ENCODE measurements at places on chromosomes 1 and 21. TPM values are rescaled to one million over a fixed set of nuclear protein-coding genes. Genes with fewer than 3 reads are reported as not detected.

Gene SLC1A7
- total RNA-seq = 0.37 TPM

GRCh38 chr1:186633116-186633515 lies 47.1 kb downstream of the PTGS2 start:
- no peak overlapping the region for H3K27ac ChIP-seq
- no peak overlapping the region for H3K4me3 ChIP-seq
- H3K36me3 ChIP-seq = no peaks in the 10 kb centered on the region
- no peak for DNase-seq
- no peaks in the 10 kb centered on the region for H3K27me3 ChIP-seq

GRCh38 chr1:39721664-39722063 lies 17.0 kb upstream of the PPIE start:
- H3K36me3 ChIP-seq = no peaks in the 10 kb centered on the region
- no peak for DNase-seq
- H3K4me3 ChIP-seq = no peak overlapping the region
- no peaks in the 10 kb centered on the region for H3K27me3 ChIP-seq
- no peaks in the 10 kb centered on the region for H3K4me1 ChIP-seq

DNA sequence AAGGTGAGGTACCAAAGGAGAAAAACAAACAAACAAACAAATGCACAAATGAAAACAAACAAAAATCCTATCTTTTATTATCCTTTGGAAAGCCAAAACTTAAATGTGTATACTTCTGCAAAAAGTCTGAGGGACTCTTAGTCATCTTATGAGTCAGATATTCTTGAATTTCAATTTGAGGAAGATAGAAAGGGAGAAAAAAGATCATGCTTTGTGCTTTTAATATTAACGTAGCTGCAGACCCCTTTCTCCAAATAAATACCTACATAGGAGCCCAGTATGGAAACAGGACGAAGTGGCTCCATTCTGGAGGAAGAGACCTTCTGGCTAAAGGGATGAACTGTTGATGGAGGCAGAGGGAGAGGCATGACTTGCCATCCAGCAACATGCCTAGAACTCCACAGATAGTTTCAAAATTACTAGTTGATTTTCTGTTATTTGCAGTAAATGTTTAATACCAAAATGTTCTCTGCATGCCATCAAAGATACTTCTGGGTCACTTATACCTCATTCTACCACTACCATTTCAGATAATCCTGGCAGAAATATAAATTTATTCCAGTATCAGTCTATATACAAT lies 25.4 kb downstream of the NUP210L start:
- no peak overlapping the region for H3K27ac ChIP-seq
- DNase-seq = no peak
- no peaks in the 10 kb centered on the region for H3K36me3 ChIP-seq
- no peaks in the 10 kb centered on the region for H3K27me3 ChIP-seq
- no peak overlapping the region for H3K4me3 ChIP-seq

- DNase-seq = no peak
- peak overlapping the region; percentile 21 for H3K27ac ChIP-seq
- no peaks in the 10 kb centered on the region for H3K4me1 ChIP-seq
- no peaks in the 10 kb centered on the region for H3K36me3 ChIP-seq
- no peaks in the 10 kb centered on the region for H3K27me3 ChIP-seq
- no peak overlapping the region for H3K4me3 ChIP-seq
Measured at GRCh38 chr1:170929835-170930554, 5.3 kb upstream of the MROH9 start.

DNA sequence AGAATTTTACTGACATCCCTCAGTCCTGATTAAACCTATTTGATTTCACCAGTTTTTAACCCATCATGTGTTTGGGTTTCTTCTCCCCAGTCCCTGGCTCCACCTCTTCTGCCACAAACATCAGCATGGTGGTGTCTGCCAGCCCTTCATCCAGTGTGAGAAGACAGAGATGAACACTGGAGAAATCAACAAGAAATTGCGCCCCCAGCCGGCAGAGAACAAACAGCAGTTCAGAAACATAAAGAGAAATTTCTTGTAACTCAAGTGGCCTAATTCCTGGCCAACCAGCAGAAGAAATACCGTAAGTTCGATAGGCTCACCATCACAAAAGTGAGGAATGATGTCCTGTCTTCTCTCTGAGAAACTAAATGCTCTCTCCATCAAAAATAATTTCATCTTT lies 18.3 kb downstream of the S100A11 start:
- H3K27ac ChIP-seq = no peak overlapping the region
- peak; percentile 43 for DNase-seq
- H3K4me1 ChIP-seq = no peaks in the 10 kb centered on the region
- no peaks in the 10 kb centered on the region for H3K36me3 ChIP-seq
- H3K27me3 ChIP-seq = no peaks in the 10 kb centered on the region

Gene TDRD10
- 19.4 TPM for total RNA-seq

Gene SELL
- 41.3 TPM for total RNA-seq

Gene MROH7
- 10.5 TPM for total RNA-seq

Gene FCRL2
- total RNA-seq = 0.55 TPM

DNA sequence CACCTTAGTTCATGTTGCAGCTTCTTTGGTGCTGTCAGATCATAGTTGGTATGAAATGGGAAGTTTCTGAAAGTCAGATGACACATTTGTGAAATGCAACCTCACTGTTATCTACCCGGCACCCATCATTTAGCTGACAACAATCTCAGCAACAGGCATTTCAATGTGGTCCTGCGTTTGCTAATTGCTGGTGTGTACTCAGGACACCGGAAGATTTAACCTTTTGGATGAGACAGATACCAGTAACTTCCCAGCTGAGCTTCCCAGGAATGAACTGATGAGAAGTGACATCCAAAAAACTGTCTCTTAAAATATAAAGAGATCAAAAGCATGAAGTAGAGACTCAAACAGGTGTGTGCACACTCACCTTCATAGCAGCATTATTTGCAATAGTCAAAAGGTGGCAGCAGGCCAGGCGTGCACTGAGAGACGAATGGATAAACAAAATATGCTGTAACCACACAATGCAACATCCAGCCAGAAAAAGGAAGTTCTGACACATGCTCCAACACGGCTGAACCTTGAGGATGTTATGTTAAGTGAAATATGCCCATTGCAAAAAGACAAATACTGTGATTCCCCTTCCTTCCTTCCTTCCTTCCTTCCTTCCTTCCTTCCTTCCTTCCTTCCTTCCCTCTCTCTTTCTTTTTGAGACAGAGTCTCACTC lies 7.9 kb upstream of the CLDN14 start:
- DNase-seq = peak; percentile 26
- H3K36me3 ChIP-seq = no peaks in the 10 kb centered on the region
- no peak overlapping the region for H3K4me3 ChIP-seq
- H3K4me1 ChIP-seq = no peaks in the 10 kb centered on the region
- H3K27ac ChIP-seq = no peak overlapping the region

Gene CA6
- not detected for total RNA-seq

Gene PRAMEF27
- total RNA-seq = not detected

DNA sequence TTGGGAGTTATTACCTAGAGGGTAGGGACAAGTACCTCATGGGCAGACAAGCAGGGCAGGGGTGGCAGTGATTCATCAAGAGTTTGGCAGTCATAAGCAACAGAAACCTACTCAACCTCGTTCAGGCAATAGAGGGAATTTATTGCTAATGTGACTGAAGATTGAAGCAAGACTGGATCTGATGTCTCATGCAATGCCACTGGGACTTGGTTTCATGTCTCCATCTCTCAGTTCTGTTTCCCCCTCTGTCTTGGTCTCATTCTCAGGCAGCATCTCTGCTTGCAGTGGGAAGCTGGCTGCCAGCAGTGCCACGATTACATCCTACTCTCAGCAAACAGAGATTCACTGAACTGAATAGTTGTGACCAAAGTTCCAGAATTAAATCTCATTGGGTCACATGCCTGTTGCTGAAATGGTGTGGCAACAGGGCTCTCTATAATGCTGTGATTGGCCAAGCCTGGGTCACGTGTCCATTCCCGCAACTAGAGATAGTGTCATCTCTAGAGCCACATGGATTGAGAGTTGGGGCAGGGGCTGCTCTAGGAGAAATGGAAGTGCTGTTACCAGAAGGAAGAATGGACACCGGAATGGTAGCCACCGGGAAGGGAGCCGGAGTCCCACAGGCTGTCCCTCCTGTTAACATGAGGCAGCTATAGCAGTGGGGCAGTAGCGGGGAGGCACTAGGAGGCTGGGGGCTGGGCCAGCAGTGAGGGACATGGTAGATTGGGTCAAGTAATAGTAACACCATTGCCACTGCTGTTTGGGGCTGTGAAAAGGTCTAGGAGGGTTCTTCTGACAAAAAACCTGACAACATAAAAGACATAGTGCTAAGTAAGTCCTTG lies 3.9 kb upstream of the CDC42 start:
- no peak overlapping the region for H3K27ac ChIP-seq
- no peaks in the 10 kb centered on the region for H3K36me3 ChIP-seq
- no peak for DNase-seq
- H3K27me3 ChIP-seq = no peaks in the 10 kb centered on the region
- no peak overlapping the region for H3K4me3 ChIP-seq

All from upper lobe of left lung (tissue), 6 donors.